ENCODE measurements at places on chromosomes 3 and 15.

DNA sequence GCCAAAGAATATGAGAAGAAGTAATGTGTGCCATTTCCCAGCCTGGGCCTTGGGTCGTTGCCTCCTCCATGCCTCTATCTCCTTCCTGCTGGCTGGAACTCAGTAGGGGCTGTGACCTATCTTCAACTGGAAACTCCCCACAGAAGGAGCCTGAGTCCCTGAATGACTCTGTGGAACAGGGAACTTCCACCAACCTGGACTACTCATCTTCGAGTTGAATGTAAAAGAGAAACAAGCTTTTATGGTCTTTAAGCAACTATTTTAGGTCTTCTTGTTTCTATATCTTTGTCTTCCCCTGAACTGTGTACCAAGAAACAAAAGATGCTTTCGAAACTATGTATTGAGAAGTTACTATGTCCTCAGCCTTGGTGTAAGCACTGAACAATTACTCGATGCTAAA lies 355.3 kb upstream of the NR2F2 start:
- no peak for DNase-seq

DNA sequence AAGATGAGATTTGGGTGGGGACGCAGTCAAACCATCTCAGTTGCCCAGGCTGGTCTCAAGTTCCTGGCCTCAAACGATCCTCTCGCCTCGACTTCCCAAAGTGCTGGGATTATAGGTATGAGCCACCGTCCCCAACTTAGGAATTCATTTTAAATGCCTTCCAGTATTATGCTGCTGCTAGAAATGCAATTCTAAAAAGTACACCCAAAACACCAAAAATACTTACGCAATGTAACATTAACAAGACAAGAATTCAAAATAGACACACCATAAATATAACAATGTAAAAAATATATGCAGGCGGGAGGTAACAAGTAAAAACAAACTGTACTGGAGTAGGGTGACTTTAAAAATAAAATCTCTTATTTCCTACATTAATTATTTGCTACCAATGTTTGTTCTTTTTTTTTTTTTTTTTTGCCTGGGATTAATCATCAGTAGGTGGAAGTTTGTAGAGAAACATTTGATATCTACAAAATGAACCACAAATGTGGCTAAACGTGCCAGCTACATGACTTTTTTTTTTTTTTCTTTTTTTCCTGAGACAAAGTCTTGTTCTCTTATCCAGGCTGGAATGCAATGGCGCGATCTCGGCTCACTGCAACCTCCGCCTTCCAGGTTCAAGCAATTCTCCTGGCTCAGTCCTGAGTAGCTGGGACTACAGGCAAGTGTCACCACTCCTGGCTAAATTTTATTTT lies 56.8 kb downstream of the SETMAR start:
- no peak for DNase-seq

- DNase-seq: no peak
These were observed 24.4 kb upstream of the CYP11A1 start for GRCh38 chr15:74391582-74392450.

DNA sequence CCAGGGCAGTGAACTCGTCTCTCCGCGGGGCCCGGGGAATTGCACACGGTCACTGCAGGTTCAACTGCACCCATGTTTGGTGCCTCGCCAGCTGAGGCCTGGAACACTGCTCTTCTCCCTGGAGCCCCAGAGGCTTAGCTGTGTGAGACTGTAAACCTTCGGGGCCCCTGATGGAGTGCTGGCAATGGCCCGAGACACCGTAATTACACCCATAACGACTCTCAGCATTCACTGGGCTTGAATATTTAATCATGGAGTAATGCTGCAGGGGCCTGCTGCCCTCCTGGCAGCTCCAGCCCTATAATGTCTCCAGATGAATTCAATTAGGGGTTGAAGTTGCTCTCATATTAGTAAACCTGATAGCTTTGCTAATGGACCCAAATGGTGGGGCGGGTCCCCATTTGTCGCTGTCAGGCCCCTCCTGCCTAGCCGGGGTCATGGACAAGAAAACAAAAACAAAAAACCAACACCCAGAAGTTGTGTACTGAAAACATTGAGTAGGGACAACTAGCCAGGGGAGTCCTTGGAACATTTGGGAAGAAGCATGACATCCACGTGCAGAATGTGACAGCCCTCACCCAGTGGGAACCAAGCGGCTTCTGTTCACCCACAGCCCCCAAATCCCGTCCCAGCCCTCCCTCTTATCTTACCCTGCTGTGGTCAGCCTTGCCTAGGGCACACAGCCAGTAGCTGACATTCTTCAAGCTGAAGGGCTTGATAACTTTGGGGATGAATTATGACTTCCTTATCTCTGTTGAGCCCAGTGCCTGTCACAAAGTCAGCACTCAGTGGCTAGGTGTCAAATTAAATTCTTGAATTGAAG lies 74.3 kb upstream of the SCN5A start:
- DNase-seq: no peak

- no peak for DNase-seq
These were observed 151.8 kb upstream of the DPH6 start for GRCh38 chr15:35697549-35698299.

GRCh38 chr3:179046497-179047353 lies 24.9 kb downstream of the ZMAT3 start:
- DNase-seq: no peak

- no peak for DNase-seq
These were observed 43.7 kb upstream of the MRPL3 start for GRCh38 chr3:131546441-131546840.

- DNase-seq: no peak
These were observed 25.9 kb downstream of the SLC9A9 start for GRCh38 chr3:143822374-143822773.

Measured in SIG-M5 (cell line).